ENCODE measurements at places on chromosomes 5 and 9.

DNA sequence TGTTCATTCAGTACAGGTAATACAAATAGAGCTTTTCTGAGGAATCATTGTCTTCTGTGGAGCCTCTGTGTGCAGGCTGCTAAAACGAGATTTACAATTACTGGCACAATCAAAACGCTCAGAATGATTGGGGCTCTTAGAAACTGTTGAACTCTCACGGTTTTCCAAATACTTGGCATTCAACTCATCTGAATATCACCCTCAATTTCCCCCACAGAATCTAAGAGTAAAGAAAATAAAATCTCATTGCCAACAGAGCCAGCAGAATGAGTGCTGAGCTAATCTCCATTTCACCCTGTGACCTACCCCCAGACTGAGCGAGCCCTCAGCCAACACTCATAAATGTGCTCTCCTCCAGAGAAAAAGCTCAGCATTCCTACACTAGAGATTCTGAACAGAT lies 35.3 kb upstream of the TMED7 start:
- DNase-seq = no peak

DNA sequence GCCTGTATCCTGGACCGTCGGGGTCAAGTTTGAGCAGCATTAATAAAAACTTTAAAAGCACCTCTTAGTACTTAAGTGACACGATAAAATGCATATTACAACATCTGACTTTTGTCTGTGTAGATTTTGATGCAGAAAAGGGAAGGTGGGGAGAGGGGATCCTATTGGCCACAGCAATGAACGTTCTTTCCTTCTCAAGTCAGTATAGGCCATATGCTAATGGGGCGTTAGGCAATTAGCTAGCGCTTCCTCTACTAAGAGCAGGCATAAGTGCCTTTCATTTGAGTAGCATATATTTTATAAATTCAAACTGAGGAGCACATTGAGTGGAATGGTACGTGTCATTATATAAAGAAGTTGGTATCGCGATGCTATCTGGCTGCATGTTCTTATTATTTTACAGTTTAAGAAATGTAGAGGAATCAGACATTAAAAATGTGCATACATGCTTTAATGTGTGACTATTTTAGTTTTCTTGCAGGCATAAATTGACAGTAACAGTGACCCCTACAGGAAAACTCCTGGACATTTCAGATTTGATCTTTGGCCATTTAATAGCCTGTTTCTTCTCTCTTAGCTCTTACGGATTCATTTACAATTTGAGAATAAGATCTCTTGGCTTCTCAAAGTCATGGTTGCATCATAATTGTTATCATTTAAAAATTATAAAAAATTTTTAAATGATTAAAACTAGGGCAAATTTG lies 1.1 kb upstream of the GNA14 start:
- no peak for DNase-seq

GRCh38 chr5:132385326-132386105 lies 16.0 kb downstream of the SLC22A5 start:
- DNase-seq = peak; percentile 83

DNA sequence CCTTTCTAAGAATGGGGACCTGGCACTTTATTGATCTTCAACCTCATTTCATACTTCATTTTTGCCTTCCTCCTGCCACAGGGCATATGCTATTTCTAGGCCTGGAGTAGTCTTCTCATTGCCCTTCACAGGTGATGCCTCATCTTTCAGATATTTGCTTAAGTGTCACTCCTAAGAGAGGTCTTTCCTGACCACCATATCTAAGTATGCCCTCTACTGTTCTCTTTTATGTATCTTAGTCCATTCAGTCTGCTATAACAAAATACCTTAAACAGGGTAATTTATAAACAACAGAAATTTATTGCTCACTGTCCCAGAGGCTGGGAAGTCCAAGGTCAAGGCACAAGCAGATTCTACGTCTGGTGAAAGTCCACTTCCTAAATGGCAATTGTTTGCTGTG lies 99.1 kb downstream of the ADAMTS6 start:
- no peak for DNase-seq

GRCh38 chr9:88418715-88419540 lies 30.7 kb downstream of the SPIN1 start:
- DNase-seq = no peak

DNA sequence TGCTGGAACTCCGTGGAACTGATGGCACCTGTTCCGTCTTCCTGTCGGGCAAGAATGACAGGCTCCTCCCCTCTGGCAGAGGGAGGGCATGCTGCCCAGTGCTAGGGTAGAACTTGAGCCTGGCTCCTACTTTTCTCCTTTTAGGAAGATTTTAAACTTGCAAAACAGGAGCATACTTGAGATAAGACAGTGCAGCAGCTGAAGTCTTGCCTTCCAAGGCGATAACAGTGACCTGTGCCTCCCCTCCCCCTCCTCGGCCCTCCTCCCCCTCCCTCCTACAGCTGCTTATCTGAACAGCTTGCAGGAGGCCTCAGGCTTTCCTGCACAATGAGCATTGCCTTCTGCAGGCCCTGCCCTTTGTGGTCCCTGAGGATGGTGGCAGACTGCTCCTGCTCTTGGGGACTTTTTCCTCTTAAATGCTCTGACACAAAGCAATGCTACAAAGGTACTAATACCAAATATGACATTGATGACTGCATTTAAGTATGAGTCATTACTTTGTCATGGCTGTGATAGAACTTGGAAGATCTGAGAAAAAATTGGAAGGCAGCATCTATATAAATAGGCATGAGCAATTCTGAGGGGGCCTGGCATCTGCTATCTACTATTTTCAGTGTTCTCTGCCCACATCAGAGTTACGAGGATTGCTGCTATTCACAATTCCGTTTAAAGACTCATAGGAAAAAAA lies 2.0 kb downstream of the GADD45G start:
- no peak for DNase-seq

GRCh38 chr9:114031948-114032840 lies 45.9 kb downstream of the AMBP start:
- DNase-seq = no peak

GRCh38 chr5:17120209-17120608 lies 97.2 kb upstream of the BASP1 start:
- DNase-seq = no peak

GRCh38 chr5:171152382-171152781 lies 156.7 kb upstream of the TLX3 start:
- no peak for DNase-seq

DNA sequence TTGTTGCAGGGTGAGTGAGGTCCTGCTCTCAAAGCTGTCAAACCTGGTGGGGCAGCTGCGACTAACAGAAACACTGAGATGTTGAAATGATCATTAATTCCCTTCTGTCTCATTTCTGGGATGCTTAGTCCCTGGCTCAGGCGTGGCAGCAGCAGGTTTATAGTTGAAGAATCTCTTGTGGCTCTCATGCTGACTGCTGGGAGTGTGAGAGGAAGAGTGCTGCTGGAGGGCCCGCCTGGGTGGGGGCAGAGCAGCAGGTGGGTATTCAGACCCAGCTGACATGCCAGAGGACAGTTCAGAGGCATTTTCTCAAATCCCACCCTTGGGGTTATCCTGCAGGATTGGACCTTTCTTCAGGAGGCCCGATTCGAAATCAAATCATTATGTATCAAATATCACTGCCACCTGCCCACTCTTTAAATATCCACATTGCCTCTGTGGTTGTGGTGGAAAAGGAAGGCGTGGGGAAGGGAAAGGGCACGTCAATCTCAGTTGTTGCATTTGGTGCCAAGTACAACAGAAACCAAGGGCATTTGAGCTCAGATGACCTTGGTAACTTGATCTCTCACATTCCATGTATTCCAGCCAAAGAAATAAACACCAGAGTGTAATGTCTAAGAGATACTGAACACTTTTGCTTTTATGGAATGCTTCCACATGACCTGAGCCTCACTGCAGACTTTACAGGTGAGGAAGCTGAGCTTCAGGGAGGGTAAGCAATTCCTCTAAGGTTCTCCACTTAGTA lies 224.3 kb downstream of the AOPEP start:
- no peak for DNase-seq

GRCh38 chr9:120914396-120914795 lies 12.2 kb downstream of the TRAF1 start:
- no peak for DNase-seq

DNA sequence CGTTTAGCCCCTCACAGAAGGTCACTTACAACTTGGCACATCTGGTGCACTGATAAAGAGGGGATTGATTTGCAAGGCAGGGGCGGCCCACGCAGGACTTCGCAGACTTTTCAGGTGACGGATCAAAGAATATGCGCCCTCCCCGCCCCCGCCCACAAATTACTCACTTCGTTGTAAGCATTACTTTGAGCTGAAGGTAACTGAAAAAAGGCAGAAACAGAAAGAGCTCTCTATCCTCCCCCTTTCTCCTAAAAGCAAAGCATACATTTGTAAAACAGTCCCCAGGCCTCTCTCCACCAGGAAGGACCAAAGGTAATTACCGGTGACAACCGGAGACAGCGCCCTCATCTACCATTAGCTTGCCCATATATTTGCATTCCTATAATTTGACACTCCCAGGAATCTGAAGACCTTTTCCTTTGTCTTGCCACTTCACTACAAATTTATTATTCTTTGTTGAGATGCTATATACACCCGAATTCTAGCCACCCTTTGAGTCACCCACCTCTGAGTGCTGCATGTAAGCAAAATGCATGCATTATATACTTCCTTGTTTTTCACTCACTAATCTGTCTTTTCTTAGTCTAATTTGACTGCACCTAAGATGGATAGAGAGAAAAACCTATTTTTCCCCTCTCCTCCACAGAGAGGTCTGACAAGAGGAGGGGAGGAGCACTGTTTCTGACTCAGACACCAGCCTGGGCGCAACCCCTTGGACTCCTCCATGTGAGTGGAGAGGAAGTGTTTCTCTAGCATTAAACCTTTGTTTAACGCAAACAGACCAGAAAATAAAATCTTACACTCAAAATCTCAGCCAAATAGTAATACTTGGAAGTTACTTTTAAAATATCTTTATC lies 74.7 kb upstream of the SPIN1 start:
- no peak for DNase-seq

GRCh38 chr5:34608859-34609648 lies 47.1 kb upstream of the RAI14 start:
- no peak for DNase-seq

DNA sequence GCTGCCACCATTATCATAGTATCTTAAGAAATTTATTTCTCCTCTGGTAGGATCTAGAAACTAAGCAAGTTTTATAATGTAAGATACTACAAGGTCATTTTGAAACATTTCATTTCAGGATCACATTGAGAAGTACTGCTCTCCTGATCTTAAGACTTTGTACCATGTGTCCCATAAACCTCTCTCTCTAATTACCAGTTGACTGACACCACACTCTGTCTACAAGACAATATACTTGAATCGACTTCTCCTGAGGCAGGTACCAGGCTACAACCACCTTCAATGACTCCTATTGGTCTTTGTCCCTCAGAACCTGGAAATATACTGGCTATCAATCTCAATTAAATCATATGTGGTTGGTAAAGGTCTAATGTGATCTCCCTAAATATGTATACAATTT lies 597.0 kb downstream of the PTPRD start:
- no peak for DNase-seq

DNA sequence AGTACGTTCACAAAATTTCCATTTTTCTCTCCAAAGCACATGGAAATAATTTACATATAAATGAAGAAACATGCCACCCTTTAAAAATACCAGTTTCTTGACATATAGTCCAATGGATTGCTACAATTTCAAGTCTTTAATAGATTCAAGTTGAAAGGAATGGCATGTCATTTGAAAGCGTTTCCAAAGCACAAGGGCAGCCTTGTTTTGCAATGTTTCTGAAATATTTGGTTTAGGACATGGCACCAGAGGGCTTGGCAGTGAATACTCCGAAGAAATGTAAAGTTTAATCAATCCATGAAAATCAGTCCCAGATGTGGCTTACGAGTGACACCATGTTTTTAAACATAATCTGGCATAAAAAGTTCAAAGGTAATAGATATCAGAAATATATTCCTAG lies 333.7 kb downstream of the PDE4D start:
- no peak for DNase-seq

GRCh38 chr9:80836013-80836412 lies 853.3 kb downstream of the TLE1 start:
- no peak for DNase-seq

- DNase-seq = no peak
These were observed 1.7 kb downstream of the PTAR1 start for GRCh38 chr9:69757996-69758675.

DNA sequence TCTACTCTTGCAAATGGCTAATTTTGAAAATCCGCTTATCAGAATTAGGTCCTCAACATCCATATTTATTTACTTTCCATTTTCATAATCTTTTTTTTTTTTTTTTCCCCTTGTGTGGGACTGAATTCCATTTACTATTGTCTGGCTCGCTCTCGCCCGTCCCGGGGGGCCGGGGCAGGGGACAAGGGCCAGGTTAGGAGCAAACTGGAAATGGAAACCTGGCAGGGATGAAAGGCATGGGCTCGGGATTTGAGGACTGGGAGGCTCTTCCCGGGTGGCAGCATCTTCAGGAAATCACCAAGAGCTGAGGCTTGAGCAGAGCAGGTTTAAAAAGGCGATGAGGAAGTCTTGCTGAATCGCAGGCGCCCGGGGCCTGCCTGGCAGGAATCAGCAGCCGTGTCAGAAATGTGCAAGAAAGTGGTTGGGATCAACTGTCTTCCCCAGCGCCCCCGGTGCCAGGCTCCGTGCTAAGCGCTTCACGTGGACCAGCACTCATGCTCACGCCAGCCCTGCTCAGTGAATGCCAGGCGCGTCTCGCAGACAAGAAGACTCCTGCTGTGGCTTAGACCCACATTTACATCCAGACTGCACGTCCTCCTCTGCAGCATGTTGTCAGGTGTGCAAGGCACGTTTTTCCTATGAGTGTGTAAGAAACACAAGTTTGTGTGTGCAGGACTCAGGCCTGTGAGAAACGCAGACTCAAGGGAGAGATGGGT lies 66.3 kb upstream of the UNC5A start:
- DNase-seq = peak; percentile 6

DNA sequence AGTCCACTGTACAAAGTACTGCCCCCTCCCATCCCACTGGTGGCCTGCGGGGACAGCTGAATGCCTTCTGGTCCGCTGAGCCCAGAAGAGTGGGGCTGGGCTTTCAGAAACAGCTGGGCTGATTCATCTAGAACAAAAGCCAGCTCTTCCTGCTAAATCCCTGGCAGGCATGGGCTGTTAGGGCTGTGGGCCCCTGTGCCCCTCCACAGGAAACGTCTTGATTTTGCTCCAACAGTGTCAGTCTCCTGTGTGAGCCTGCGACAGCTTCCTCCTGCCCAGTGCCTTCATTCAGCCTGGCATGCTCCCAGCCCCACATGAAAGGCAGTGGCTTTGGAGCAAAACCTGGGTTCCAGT lies 6.9 kb upstream of the GSN start:
- no peak for DNase-seq

- no peak for DNase-seq
These were observed 6.6 kb upstream of the ASPN start for GRCh38 chr9:92488681-92489550.

DNA sequence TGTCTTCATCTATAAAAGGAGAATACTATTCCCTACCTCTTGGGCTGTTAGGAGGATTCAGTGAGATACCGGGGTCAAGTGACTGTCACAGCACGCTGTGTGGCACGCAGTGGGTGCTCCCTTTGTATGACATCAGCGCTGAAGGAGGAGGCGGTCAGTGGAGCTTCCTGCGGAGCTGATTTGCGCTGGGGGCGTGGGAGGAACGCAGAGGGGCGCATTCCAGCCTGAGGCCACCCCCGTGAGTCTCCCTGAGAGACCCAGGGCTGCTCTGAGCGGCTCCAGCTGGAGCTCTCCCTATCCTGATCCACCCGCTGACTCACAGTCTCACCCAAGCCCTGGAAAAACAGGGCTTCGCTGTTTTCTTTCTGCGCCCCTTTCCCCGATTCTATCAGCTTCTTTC lies 24.3 kb upstream of the NEURL1B start:
- no peak for DNase-seq

GRCh38 chr5:1770443-1770802 lies 29.2 kb downstream of the MRPL36 start:
- no peak for DNase-seq

- no peak for DNase-seq
These were observed 547.1 kb downstream of the CCDC171 start for GRCh38 chr9:16099732-16100536.

All from CD4-positive, alpha-beta T cell treated with Interleukin-4 for 1 hour (primary cell).